Fibroblast of lung (primary cell): ENCODE measurements at places on chromosomes 2 and 18.

- no peak for DNase-seq
Measured at GRCh38 chr18:3139406-3139805, 80.4 kb downstream of the MYOM1 start.

DNA sequence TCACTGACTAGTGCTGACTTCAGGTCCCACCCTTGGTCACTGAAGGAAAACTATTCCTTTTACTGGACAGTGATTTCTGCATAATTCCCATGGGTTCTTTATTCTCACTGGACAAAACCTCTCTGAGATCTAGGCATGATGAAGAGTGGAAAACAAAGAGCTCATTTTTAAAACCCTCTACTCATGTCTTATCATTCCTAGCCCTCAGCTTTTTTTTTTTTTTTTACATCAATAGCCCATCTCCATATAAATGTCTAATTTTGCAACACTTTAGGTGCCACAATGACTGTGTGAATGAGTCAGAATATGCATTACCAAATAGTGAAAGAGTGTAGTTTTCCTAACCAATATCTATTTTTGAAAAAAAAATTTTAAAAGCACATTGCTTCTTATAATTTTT lies 74.8 kb downstream of the TCF4 start:
- DNase-seq: no peak

GRCh38 chr2:156430980-156431358 lies 5.2 kb upstream of the GPD2 start:
- DNase-seq: peak; percentile 68

- no peak for DNase-seq
Measured at GRCh38 chr2:125707611-125708010, 948.3 kb upstream of the GYPC start.

GRCh38 chr18:24190590-24190989 lies 51.7 kb downstream of the CABYR start:
- DNase-seq: peak; percentile 35

- DNase-seq: peak; percentile 61
Measured at GRCh38 chr2:207188626-207189419, 23.1 kb upstream of the KLF7 start.

GRCh38 chr2:220937245-220937644 lies 634.9 kb downstream of the EPHA4 start:
- no peak for DNase-seq

DNA sequence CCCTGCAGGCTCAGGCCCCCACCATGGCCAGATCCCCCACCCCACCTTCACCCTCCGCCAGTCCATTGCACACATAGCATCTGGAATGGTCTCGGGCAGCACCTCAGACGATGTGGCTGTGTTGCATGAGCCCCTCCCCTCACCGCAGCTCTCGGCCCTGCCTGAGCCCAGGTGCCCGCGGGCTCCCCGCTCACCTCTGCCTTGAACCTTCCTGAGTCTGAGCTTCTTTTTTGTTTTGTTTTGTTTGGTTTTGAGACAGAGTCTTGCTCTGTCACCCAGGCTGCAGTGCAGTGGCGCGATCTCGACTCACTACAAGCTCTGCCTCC lies 20.1 kb downstream of the RRM2 start:
- DNase-seq: no peak

GRCh38 chr18:62186499-62186773 lies 420 bp downstream of the PIGN start:
- DNase-seq: no peak

DNA sequence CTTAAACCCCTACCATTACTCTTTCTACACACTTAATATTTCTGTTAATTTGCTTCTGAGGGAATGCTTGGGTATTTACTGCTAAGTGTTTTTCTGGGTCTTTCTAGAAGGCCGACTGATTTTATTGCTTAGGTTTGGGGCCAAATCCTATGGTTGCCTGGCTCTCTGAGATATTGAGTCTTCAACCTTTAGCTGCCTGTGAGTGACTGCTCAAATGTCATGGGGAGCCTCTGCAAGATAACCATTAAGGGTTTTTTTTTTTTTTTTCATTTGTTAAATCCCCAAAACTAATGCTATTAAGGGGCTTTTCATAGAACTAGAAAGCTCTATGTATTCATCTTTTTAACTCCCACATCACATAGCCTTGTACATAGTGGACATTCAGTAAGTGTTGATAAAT lies 5.0 kb downstream of the OSBPL6 start:
- no peak for DNase-seq

- peak; percentile 59 for DNase-seq
Measured at GRCh38 chr2:120398051-120398995, 52.4 kb downstream of the INHBB start.

DNA sequence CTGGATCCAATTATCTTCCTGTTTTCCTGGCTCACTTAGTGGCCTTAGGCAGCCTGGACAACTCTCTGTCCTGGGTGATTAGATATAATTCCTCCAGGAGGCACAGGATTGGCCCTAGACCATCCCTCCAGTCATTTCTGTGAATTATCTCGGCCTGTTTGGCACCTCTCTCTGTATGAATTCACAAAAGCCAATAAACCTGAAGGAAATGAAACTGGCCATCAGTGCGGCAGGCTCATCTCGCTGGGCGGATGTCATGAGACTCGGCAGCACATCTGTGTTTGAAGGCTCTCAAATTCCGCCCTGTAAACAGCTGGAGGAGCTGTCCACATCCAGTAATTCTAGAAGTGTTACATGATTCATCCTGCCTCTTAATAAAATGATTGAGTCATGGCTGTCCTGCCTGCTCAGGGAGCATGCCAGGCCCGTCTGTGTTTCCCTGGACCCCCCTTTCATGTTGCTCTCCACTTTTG lies 38.6 kb downstream of the ACOXL start:
- DNase-seq: peak; percentile 12

- DNase-seq: no peak
Measured at GRCh38 chr2:227401550-227401949, 13.8 kb upstream of the SCYGR1 start.

- no peak for DNase-seq
Measured at GRCh38 chr2:186516396-186516795, 30.3 kb downstream of the ZC3H15 start.

- DNase-seq: peak; percentile 65
Measured at GRCh38 chr2:26770986-26771586, 7.0 kb downstream of the SLC35F6 start.

GRCh38 chr18:23178661-23179081 lies 43.4 kb downstream of the CABLES1 start:
- no peak for DNase-seq

DNA sequence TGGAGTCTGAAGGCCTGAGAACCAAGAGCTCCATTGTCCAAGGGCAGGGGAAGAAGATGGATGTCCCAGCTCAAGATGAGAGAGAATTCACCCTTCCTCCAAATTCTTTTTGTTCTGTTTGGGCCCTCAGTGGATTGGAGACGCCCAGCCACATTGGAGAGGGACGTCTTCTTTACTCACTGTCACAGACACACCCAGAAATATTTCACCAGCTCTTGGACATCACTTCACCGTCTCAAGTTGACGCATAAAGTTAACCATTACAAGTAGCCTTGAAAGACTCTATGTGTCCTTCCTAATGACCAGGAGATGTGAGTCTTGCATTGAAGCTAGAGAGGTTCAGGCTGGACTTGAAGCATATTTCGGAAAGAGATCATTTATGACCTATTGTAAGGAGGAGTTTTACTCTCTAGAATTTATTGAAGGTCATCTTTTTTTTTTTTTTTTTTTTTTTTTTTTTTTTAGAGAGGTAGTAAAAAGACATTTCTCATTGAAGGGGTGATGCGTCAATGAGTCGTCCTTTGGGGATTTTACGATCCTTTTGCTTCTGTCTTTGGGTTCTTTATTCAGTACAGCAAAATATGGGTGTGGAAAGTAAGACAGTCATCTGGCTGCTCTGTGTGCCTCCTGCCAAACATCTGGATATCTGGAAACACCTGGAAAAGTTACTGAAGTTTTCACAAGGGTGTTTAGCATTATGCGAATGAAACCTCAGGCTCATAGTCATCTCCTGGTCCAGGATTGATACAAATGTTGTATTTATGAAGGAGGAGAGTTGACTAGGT lies 118.1 kb downstream of the PRPF40A start:
- DNase-seq: no peak

GRCh38 chr2:222693837-222694236 lies 22.4 kb downstream of the MOGAT1 start:
- DNase-seq: peak; percentile 43

- DNase-seq: no peak
Measured at GRCh38 chr18:75290737-75291358, 80.3 kb downstream of the TSHZ1 start.

DNA sequence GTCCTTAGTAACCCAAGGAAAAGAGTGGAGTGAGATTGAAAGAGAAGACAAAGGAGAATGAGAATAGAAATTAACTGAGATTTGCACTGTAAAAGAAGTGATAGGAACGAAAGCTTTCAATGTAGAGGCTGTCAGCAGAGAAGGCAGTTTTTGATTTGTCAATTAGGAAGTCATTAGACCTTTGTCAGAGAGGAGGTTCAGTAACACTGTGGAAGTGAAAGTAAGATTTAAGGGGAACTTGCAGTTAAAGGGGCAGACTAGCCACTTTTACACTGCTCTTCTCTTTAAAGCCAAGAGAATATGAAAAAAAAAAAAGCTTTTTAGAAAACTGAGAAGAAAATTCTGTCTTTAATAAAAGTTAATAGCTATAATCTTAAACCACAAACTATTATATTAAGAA lies 11.5 kb upstream of the KYNU start:
- peak; percentile 42 for DNase-seq

- DNase-seq: peak; percentile 67
Measured at GRCh38 chr2:172985139-172985892, 90.3 kb upstream of the MAP3K20 start.

- DNase-seq: peak; percentile 65
Measured at GRCh38 chr2:237723602-237724001, 75.0 kb upstream of the RBM44 start.

DNA sequence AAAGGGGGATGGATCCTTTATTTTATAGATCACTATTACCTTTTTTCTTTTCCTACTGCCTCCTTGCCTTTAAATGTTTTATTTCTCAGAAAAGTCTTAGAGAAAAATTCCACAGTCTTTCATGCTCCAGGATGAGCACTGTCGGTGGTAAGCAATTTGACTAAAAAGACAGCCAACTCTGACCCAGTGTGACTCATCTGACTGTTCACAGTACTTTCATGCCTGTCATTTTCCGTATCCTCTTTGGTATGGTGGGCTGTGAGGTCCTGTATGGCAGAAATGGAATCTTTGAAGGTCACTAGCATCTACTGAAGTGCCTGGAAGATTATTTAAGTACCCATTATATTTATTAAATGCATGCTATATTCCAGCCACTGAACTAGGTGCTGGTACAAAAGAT lies 2.1 kb upstream of the RFTN2 start:
- peak; percentile 31 for DNase-seq

DNA sequence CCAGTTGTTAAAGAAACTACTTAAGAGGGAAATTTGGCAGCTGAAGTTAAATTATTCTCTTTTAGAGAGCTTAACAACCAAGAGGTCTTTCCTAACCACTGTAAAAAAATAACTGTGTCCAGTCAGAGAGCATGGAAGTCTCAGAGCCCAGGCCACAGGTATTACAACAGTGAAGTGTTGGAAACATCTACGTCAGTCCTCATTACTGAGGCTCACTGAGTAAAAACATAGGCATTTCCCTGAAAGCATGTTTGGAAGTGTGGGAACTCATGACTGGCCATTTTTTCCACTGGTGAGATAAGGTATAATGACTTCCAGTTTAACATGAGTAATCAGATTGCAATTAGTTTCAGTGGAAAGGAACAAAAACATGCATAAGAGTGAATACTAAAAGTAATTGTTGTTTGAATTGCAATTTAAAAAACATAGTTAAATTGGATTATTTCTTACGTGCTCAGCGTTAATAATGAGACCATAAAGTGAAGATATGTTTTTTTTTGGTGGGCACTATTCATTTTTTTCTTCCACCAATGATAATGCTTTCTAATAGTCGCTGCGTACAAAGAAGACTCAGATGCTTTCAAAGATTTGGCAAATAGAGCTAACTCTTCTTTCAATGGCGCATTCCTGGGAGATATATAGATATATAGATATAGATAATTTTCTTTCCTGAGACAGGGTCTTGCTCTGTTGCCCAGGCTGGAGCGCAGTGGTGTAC lies 60.8 kb downstream of the EFEMP1 start:
- peak; percentile 100 for DNase-seq

DNA sequence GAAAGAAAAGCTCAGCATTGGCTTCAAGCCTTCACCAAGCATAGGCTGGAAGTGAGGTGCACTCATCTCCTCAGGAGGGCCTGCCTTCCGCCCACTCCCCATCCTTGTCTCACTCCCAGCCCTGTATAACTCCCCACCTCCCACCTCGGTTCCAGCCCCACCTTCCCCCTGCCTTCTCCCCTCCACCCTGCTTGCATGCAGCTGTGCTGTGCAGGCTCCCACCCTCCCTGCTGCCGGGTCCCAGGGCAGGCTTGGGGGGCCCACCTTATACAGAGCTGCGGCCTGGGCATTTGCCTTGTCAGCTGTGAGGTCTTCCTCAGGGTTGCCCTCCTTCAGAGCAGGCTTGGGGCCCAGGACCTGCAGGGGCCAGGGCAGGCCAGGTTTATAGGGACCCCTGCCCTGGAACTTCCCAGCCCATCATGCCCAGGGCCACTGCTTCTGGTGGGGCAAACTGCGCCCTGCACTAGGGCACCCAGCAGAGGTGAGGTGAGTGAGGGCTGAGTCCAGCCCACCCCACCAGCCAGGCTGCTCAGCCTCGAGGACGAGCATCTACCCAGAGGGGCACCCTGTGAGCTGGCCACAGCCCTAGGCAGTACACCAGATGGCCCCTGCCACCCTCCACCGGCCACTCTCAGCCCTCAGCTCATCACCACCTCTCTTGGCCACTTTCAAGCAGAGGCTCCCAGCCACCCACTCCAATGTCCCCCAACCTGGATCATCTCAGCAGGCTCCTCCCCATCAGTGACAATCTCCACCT lies 11.6 kb downstream of the CAPG start:
- no peak for DNase-seq

DNA sequence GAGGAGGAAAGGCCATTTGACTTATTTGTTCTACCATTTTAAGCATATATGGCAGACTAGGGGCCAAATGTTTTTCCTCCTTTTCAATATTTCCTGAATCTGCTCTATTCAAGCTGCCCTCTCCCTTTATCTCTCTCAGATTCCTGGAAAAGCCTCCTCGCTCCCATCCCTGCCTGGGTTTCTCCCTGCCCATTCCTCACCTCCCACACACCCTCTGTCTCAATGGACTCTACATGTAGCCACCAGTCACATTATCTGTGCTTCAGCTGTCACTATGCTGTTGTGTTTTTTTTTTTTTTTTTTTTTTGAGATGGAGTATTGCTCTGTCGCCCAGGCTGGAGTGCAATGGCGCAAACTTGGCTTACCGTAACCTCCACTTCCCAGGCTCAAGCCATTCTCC lies 22.9 kb downstream of the TYMS start:
- no peak for DNase-seq

- DNase-seq: no peak
Measured at GRCh38 chr2:41927581-41928264, 120.1 kb upstream of the PKDCC start.

GRCh38 chr18:63290821-63291200 lies 28.8 kb downstream of the BCL2 start:
- DNase-seq: no peak
